Stimulated activated CD8-positive, alpha-beta memory T cell treated with anti-CD3 and anti-CD28 coated beads, Interleukin-7, amount 100 ng/mL, for 24 hours (primary cell): ENCODE measurements at places on chromosomes 3 and 15.
A peak's percentile ranks its signal among the peaks of the same experiment; 100 is the strongest.

GRCh38 chr15:63663906-63664305 is 66.7 kb downstream of the FBXL22 start:
- no peak for DNase-seq

DNA sequence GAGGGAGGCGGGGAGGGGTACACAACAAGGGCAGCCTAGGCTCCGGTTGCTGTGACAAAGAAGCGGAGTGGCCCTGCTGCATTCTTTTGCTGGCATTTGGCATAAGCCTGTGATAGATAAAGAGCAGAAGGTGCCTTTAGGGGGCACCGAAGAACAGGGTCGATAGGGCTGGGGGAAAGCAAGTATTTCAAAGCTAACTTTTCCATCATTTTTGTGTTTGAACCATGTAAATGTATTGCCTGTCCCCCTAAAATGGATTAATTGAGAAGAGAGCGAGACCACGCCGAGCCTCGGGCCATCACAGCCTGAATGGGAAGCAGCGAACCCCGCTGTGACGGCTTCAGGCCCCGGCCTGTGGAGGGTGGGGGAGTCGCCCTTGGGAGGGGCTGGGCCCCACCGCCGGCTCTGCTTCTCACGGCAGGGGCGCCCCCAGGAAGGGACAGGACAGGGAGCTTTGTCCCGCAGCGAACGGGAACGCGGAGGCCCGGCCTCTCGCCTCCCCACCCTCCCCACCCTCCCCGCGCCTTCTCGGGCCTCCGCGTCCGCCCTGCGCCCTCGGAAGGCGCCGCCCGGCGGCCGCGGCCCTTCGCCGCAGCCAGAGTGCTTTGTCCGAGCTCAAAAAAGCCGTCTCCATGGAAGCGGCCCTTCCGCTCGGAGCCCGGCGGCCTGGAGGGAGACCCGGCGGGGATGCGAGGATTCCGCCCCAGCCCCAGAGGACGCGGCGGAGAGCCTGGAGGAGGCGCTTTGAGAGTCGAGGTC is 32.4 kb upstream of the ALDH1L1 start:
- DNase-seq = no peak

DNA sequence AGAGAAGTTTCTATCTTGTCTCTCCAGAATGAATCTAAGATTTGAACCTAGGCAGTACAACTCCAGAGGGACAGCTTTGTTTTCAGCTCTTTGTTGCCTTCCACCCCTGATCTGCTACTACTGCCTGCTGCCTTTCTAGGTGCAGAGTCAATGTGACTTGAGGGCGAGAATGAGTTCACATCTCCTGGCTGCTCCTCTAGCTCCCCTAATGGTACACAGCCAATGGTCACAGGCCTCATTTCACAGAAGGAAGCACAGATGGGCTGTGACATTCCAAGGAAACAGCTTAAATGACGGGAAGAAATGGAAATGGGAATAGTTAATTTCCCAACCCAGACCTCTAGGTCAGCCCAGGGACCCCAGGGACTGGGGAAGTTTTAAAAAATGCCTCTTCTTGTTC is 32.4 kb downstream of the FAM43A start:
- no peak for DNase-seq

- DNase-seq = no peak
Observed at GRCh38 chr15:89812011-89812846, 2.4 kb downstream of the ANPEP start.

GRCh38 chr3:106184540-106185457 is 316.0 kb upstream of the CBLB start:
- no peak for DNase-seq

DNA sequence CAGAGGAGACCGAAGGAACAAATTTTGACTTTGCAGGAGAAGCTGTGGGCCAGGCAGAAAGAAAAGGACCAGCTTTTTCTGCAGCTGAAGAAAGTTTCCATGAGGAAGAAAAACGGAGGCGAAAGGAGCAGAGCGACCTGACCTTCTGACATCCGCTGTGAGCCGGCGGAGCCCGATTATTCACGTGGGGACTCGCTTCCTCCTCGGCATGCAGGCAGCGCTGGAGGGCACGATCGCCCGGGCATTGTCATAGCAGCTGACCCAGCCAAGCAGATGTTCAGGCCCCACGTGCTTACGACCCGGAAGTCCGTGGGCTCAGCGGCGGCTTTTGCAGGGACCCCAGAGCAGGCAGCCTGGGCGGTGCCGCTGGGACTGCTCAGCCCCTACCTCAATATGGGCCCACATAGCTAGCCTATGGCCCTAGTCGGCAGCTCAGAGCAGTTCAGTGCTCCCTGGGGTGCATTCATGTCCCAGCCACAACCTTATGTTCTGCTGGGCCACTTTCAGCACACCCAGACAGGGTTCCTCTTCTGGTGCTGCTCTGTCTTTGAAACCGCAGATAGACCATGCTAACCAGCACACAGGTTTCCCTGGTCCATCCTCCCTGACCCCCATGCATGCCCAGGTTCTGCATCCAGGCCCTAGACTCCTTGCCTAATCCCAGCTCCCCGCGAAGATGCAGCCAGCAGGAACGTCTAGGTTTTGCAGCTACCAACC is 10.5 kb upstream of the EIF4A2 start:
- DNase-seq = peak; percentile 43

- DNase-seq = no peak
Observed at GRCh38 chr3:50491023-50491422, 12.4 kb downstream of the CACNA2D2 start.
